ENCODE measurements at places on chromosomes 2 and 18. TPM values are rescaled to one million over a fixed set of nuclear protein-coding genes. Genes with fewer than 3 reads are reported as not detected.

- no peak for DNase-seq
Measured at GRCh38 chr2:1864301-1864980, 120.1 kb upstream of the PXDN start.

GRCh38 chr2:206011018-206011614 is 74.9 kb downstream of the INO80D start:
- DNase-seq: no peak

The LRP2 gene
- total RNA-seq: 9.2 TPM

DNA sequence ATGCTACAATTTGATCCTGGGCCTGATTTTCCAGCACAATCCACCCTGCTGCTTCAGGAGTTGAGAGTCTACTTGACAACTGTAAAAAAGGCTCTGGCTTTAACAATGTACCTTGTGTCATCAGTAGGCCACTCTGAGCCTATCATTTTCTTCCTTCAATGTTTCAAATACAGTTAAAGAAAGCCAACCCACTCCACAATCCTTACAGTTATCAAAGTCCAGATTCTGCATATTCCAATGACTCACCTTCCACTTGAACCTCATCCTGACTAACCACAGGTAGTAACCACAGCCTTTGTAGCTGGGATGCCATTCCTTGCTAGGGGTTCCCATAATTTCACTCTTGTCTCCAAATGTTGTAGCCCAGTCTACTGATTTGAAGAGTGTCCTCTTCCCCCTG is 35.5 kb upstream of the AQP4 start:
- no peak for DNase-seq

DNA sequence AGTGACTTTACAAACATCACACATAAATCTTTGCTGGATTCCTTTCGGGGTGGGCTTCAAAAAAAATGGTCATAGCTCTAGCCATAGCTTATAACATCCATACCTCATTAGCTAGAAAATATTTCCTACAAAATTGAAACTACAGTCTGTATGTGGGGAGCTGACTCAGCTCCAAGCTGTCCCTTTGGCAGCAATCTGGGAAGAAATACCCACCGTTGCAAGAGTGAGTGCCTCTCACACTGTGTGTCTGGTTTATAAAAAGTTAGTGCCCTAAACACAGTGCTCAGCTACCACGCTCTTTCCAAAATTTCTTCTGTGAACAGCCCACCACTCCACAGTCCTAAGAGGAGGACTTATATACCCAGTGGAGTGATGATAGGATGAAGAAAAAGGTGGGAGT is 170.1 kb downstream of the RBM43 start:
- DNase-seq: no peak

The AOX1 gene
- 0.61 TPM for total RNA-seq

- no peak for DNase-seq
Measured at GRCh38 chr2:11515490-11515981, 18.3 kb upstream of the GREB1 start.
